ENCODE measurements at places on chromosomes 1 and 21.

- no peak for DNase-seq
These were observed 57.9 kb upstream of the KANK4 start for GRCh38 chr1:62377043-62377562.

- DNase-seq: no peak
These were observed 24.7 kb downstream of the RGS1 start for GRCh38 chr1:192600275-192600674.

DNA sequence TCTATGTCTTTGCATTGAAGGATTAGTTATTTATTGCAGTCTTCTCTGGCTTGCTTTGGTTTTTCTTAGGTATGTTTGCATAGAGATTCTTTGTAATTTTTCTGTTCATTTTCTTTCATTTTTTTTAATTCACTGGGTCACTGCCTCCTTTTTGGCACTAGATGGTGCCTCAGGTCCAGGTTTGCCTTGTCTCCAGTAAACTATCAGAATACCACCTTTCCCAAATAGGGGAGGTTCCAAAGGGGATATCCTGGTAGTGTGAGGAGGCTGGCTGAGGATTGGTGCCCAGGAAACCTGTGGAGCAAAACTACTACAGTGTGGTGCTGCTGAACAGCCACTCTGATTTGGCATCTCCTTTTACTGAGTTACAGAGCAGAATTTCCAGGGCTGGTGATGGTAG is 257.1 kb downstream of the KCTD3 start:
- no peak for DNase-seq

DNA sequence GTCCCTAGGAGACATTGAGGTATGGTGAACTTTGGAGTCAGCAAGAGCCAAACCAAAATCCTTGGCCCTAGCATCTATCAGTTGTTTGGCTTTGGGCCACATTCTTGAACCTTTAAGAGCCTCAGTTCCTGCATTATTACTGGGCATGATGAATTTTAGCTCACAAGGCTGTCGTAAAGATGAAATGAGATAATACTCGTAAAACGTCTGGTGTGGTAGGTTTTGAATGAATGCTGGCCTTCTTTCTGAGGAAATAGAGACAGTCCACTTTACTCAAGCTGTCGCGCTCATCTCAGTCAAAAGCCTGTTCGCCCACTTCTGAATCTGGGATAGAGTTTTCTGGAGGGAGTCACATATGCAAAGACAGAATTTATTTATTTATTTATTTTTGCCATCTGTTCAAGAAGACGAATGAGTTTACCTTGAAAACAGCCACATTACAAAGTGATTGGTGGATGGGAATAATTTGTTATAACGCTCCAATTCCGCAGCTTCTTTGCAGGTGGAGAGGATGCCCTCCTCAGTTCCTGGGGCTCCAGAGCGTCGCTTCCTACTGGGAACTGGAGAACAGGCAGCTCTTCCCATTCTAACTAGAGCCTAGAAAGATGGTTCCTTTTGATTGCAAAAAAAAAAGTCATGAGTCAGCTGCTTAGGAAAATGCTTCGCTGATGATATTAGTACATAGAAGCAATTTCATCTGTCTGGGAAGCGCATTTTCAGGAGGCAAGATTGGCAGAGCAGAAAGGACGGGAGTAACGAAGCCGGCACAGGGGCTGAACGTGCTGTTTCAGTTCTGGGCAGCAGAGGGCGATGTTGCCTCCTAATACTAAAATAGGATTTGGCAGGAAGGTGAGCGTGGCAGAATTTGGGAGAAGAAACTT is 49.9 kb upstream of the CYP2J2 start:
- DNase-seq: peak; percentile 5

DNA sequence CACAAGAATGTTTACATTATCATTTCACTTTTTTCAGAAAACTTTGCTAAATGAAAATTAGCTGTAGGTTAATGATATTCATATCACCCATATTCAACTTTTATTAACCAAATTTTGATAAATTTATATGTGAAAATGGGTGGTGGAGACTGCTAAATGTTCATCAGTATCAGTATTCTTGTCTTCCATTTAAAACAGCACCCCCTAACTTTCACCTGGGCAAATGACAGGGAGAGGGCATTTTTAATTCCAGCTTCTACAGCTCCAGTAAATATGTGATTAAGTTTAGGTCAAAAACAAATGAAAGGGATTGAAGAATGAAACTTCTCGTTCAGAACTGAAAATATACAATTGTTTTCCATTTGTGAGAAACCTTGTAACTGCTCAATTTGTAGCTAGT is 722.2 kb downstream of the KCNT2 start:
- no peak for DNase-seq

GRCh38 chr1:7862211-7863060 is 9.6 kb upstream of the UTS2 start:
- DNase-seq: no peak

DNA sequence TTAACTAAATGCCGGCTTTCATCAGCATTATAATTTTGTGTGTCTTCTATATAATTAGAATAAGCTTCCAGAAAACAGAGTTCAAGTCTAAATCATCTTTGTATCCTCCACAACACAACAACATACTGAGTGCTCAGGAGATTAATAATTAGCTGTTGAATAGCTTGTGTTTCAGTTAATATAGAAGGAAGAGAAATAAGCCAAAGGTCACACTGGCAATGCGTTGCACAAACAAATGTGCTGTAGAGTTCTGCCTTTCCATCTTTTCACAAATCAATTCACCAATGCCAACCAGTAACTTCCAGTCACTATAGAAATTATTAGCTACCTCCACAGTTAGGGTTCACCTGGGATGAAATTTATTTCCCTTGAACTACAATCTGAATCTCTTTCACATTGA is 132.0 kb downstream of the LMX1A start:
- no peak for DNase-seq

GRCh38 chr1:89356658-89357400 is 7.0 kb upstream of the GBP6 start:
- no peak for DNase-seq

- DNase-seq: no peak
These were observed 27.2 kb upstream of the NFIA start for GRCh38 chr1:61055110-61055614.

GRCh38 chr21:40461008-40461407 is 385.9 kb downstream of the DSCAM start:
- no peak for DNase-seq

DNA sequence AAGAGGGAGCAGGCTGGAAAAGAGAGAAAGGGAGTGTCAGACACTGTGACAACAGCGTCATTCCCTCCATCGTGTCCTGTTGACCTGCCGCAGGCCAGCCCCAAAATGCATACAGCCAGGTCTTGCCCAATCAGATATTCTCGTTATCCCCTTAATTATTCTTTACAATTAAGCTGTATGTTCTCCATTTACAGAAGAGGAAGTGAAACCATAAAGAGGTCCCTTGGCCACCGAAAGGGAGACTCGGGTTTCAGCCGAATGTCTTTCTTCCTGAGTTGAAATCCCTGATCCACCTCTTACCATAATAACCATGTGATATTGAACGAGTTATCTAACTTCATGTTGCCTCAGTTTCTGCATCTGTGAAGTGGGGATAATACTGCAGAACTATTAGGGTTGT is 70.5 kb downstream of the IGSF21 start:
- DNase-seq: no peak

DNA sequence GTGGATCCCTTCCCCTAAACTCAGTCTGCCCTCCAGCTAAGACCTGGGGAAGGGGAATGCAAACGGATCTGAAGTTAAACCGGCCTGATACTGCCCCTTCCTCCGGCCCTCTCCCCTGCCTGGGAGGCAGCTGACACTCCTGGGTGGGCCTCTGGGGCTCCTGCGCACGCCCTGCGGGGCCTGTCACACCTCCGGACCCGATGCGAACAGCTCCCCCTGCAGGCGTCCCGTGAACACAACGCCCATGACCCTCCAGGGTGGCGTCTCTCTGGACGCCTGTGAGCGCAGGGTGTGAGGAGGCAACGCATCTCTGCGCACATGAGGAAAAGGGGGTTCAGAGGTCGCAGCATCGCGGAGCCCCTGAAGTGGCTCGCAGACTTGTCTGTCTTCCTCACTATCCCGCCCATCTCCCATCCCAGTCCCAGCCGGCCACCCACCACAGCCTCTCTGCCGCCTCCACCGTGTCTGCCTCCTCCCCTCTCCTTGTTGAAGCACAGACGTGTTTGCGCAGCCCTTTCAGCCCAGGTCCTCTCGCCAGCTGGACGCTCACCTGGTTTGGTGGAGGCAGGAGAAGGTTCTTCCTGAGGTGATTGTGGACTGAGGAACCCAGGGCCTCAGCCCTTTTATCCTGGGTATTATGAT is 421 bp upstream of the LCE3A start:
- no peak for DNase-seq

DNA sequence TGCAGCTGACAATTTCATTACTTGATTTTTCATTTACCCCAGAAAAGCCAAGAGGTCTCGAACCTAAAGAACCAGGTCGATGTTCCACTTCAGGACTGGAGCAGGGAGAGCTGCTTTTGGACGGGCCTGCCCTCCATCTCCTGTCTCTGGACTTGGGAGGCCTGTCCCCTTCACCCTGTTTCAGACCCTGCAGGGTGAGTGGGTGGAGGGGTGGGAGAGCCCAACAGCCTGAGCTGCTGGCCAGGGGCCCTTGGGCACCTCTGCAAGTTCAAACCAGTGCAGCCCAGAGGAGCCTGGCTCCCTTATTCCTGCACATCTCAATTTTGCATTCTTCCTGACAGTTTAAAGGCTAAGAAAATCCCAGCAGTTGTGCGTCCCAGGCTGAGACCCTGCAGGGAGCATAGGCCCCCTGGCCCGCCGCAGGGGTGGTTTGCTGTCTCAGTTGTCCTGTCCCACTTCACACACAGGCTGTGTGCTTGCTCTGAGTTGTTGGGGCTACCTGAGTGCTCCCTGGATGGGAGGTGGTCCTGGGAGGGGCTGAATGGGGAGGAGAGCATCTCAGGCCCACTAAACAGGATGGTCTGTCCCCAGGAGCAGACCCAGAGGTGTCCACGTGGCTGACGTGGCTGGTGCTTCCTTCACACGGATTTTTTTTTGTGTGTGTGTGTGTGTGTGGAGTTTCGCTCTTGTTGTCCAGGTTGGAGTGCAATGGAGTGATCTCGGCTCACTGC is 443.7 kb downstream of the PTPRU start:
- no peak for DNase-seq

- no peak for DNase-seq
These were observed 25.2 kb upstream of the CNTN2 start for GRCh38 chr1:205017766-205018165.

DNA sequence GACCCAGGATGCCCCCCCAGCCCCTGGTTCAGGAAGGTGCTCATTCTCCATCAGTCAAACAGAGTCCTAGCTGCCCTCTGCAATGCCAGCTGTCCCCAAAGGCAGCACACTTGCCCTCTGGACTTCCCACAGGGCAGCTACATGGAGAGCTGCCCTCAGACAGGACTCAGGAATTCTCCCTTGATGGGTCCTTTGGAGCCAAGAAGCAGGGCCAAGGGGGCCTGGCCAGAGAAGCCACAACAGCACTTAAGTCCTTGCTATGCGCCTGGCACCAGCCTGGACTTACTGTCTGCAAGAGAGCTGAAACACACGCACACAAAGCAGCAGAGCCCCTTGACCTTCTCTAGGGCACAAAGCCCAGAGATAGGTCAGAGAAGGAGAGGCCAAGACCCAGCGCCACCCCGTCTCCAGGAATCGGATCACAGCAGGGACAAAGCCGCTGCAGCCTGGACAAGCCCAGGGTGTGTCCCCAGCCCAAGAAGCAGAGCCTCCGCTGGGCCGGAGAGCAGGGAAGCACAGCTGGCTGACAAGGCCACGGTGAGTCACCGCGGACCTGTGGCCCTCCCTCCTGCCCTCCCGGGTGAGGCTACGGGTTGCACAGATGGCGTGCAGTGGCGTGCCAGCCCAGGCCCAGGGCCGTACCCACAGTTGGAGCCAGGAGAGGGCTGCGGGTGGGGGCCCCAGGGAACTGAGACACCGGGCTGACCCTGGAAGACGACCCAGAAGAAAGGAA is 1.7 kb downstream of the WNT9A start:
- no peak for DNase-seq

DNA sequence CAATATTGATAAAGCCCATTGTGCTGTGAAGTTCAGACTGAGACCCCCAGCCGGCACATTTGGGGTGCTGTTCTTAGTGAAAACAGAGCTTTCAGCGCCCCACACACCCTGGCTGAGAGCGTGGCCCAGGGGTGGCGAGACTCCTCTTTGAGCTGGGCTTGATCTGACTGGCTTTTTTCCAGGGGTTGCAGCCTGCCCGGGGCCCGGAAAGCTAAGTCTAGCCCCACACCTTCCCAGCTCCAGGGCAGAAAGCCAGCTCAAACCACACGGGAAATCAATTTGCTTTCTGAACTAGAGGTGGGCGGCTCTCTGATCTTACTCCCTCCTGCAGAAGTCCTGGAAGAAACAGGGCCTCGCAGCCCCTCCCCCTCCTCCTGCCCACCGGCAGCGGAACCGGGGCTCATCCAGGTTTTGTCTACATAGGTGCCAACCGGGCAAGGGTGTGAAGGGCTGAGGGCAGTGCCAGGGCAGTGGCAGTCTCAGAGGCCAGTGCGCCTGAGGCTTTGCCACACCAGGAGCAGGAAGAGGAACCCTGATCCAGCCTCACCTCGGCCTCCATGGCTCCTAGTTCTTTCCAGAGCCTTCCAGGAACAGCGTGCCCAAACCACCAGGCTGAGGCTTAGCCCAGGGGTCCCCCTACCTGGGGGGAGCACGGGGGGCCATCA is 155.3 kb downstream of the NPHP4 start:
- no peak for DNase-seq

- no peak for DNase-seq
These were observed 118.7 kb downstream of the GLIS1 start for GRCh38 chr1:53620061-53620855.

DNA sequence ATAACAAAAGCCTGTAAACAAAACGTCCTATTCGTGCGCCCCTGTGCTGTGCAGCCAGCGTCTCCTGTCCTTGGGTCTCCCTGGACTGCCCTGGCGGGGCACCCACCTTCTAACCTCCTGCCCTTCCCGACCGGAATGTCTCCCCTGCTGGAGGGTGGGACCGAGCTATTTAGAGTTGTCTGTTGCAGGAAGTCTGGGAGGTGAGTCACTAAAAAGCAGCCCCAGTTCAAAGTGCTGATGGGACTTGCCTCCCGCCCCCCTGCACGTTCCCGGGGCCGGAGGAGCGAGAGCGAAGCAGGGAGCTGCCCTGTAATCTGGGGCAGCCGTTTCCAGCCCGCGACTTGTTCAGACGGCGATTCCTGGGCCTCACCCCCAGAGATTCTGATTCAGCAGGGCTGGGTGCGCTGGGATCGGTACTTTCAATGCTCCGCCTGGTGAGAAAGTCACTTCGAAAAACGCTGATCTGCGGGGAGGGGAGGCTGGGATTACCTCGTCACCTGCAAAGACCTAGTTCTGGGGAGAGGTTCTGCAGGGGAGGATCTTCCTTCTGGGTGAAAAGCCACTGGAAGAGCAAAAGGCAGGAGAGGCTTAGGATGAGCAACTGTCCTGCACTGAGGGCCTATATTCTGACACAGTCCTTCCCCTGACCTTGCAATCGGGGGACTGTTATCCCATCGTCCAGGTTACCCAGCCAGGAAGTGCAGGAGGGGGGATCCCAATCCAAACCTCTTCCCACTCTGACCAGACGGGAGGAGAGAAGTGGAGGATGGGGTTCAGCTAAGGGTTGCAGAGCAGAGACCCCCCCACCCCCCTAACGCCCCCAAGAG is 1.2 kb upstream of the DHRS3 start:
- DNase-seq: peak; percentile 53

GRCh38 chr1:64212031-64212430 is 8.6 kb downstream of the UBE2U start:
- no peak for DNase-seq
